ENCODE measurements at places on chromosomes 6 and 20.

GRCh38 chr6:45445749-45446549 is 68.2 kb upstream of the SUPT3H start:
- DNase-seq: no peak

DNA sequence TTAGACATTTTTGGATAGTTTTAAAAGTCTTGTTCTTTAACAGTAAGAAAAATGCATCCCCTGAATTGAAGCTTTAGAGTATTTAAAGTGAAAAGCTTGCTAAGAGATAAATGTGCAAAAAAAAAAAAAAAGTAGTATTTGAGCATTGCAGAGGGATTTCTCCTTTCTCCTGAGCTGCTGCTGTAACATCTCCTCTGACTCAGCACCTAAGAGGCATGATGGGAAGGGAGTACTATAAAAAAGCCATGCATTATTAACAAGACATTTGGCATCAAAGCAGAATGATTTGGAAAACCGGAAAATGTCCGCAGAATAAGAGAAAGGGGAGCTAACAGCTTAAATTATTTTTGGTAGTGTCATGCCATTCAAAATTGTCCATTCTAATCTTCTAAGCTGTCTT is 27.9 kb downstream of the B4GALT5 start:
- DNase-seq: no peak

DNA sequence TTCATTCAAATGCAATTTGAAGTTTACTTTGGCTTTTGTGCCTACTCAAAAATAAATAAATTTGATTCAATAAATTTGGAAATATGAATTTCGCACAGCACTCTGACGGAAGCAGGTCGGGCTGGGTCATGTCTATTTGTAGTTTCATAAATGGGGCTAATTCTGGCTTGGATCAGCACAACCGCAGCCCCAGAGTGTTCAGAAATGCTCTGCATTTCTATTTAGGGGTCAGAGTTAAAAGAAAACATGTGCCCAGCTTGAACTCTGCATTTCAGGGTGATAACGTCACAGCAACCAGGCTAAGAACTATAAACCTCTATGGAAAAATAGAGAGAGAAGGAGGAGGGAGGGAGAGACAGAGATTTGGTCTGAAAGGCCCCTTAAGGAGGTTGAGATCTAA is 480.9 kb upstream of the NOX3 start:
- DNase-seq: no peak

- DNase-seq: no peak
Observed at GRCh38 chr6:20800229-20800628, 266.0 kb downstream of the CDKAL1 start.

GRCh38 chr20:39986173-39986904 is 702.7 kb downstream of the MAFB start:
- DNase-seq: no peak

- DNase-seq: no peak
Observed at GRCh38 chr20:8073024-8073832, 53.7 kb upstream of the TMX4 start.

DNA sequence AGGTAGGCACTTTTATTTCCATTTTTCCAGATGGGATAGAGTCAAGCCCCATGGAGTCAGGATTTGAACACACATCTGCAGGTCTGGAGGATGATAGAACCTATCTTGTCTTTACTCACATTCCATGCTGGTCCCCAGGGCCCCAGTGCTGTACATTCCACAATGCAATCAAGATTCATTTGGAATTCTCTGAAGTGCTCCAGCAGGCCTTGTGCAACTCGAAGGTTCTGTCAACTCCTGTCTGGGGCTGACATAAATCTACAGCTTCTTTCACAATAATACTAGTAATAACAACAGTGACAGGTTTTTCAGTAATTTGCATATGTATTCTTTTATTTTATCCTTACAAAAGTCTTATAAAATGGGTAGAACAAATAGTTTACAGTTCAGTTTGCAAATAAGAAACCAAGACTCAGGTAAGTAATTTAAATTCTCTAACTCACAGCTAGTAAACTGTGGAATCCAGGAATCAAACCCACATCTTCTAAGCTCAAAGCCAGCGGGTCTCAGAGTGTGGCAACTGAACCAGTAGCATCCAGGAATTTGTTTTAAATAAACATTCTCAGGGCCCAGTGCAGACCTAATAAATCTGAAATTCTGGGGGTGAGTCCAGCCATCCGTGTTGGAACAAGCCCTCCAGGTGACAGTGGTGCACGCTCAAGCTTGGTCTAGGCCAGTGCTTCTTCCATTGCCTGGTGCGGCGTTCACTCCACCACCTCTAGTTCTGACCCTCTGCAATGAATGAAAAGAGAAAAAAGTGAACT is 137.0 kb upstream of the TNFAIP3 start:
- no peak for DNase-seq

- DNase-seq: no peak
Observed at GRCh38 chr6:75363304-75363703, 78.7 kb upstream of the TMEM30A start.

- DNase-seq: no peak
Observed at GRCh38 chr6:78910010-78910409, 42.7 kb downstream of the IRAK1BP1 start.

DNA sequence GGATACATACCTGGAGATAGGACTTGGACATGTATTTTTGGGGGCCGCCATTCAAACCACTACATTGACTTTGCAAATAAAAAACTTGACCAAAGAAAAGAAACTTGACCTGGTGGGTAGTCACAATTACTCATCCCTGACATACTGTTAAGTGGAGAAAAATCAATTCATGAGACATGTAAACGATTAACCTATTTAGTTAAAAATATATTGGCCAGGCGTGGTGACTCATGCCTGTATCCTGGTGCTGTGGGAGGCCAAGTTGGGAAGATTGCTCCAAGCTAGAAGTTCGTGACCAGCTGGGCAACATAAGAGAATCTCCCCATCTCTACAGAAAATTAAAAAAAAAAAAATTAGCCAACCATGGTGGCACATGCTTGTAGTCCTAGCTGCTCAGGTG is 2.5 kb upstream of the SRSF12 start:
- no peak for DNase-seq

- DNase-seq: no peak
Observed at GRCh38 chr20:21548390-21549035, 34.6 kb upstream of the NKX2-2 start.

- no peak for DNase-seq
Observed at GRCh38 chr6:73342174-73342573, 11.9 kb downstream of the DPPA5 start.

GRCh38 chr6:15387118-15387517 is 141.2 kb downstream of the JARID2 start:
- no peak for DNase-seq

DNA sequence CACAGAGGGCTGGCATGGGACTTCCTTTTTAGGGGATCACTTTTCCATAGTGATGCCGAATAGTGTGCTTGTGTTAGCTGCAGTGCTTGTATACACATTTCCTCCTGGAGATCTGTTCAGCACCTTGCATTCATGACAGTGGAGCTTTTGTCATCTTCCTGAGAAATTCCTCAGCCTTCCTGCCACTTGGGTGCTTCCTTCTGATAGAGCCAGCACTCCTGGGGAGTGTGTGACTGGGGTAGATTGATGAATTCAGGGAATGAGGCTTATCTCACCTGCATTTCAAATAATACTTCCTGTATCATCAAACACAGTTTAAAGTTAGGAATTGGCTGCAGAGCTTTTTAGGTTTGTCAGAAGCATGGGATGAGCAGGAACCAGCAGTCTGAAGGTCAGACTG is 48.8 kb upstream of the SCGN start:
- DNase-seq: no peak

DNA sequence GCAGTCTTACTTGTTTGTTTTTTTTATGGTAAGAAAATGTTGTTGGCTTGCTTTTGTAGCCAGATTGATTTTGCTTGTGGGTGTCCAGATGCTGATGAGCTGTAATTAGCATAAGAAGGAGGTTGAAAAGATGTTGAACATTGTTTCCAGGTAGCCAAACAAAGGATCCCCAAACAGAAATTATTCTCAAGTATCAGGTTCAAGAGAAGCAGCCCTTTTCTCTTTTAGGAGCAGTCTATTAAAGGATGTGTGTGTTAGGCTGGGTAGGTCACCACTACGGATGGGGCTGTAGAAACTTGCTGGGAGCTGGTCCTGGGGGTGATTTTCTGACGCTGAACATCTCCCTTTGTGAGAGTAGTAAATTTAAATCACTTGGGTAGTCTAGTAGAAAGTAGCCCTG is 86.9 kb upstream of the VSTM2L start:
- DNase-seq: no peak

GRCh38 chr6:52089758-52090348 is 2.4 kb upstream of the PKHD1 start:
- DNase-seq: no peak

GRCh38 chr6:10310826-10311225 is 104.0 kb downstream of the TFAP2A start:
- DNase-seq: no peak

- no peak for DNase-seq
Observed at GRCh38 chr6:41671376-41671775, 33.1 kb downstream of the MDFI start.

DNA sequence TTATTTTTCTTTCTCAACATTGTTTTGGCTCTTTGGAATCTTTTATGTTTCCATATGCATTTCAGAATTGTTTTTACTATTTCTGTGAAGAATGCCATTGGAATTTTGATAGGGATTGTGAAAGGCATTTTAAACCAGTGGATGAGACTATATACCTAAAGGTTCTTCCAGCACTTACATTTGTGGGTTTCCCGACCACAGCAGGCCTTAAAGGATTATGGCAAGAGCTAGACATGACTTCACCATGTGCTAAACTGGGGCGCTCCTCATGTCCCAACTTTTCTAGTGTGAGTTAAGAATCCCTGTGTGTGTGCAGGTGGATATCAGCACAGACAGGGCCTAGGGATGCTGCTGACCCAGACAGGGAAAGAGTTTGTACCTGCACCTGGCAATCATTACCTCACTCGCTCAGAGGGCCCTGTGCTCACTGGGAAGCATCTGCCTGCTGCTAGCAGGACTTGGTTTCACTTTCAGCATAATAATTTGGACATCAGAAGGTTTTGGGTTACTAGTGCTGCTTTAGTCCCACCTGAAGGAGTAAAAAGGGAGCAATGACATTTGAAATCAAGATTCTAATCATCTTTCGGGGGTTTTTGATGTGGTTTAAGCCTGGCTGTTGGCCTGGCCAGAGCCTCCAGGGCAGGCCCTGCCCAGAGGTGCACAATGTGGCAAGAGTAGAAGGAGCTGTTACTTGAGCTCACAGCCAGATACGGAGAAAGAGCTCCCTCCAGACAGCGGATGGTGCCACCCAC is 137.1 kb downstream of the CDC5L start:
- DNase-seq: no peak

GRCh38 chr6:109892451-109893435 is 85.4 kb upstream of the GPR6 start:
- no peak for DNase-seq

- no peak for DNase-seq
Observed at GRCh38 chr20:10249822-10250221, 31.2 kb downstream of the SNAP25 start.

DNA sequence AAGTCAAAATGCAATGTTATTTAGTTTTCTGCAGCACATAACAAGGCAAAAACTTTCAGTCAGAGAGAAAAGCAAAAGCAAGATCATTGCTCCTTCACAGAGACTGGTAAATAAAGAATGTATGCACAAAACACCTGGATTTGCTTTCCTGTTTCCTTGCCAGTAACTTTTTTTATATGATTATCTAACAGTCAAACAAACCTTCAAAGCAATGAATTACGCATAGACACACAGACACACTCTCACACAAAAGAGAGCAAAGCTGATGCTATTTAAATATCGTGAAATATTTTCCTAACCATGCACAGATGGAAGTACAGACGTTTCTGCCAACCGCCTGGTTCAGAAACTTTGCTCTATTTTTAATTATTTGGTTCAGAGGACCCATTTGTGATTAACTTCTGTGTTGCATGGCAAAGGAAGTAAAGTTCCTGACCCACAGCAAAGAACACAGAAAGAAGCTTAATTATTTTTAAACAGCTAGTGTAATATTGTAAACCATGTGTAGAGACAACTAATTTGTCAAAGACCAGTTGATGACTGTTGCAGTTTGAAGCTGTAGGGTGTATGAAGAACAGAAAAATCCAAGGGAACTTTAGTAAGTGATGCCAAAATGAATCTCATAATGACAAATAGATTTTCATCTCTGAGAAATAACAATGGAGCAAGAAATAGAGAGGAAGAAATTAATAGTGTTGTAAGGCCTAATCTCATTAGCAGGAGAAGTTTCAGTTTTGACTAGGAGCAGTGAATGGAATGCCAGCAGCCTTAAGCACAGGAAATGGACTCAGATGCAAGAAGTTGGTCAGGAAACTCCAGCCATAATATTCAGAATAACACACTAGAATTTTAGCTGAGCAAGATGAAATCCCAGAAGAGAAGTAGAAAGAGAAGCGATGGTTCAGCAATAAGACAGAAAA is 24.1 kb downstream of the ATXN1 start:
- DNase-seq: no peak

DNA sequence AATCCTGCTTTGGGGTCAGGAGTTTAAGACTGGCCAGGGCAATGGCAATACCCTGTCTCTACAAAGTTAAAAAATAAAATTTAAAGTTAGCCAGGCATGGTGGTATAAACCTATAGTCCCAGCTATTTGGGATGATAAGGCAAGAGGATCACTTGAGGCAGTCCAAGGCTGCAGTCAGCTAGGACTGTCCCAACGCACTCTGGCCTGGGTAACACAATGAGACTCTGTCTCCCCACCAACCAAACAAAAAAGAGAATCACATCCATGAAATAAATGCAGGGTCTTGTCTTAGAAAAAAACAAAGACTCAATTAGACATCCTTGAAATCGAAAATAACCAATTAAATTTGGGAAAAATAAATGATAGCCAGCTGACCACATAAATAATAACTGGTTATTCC is 88.9 kb downstream of the PHIP start:
- DNase-seq: no peak

DNA sequence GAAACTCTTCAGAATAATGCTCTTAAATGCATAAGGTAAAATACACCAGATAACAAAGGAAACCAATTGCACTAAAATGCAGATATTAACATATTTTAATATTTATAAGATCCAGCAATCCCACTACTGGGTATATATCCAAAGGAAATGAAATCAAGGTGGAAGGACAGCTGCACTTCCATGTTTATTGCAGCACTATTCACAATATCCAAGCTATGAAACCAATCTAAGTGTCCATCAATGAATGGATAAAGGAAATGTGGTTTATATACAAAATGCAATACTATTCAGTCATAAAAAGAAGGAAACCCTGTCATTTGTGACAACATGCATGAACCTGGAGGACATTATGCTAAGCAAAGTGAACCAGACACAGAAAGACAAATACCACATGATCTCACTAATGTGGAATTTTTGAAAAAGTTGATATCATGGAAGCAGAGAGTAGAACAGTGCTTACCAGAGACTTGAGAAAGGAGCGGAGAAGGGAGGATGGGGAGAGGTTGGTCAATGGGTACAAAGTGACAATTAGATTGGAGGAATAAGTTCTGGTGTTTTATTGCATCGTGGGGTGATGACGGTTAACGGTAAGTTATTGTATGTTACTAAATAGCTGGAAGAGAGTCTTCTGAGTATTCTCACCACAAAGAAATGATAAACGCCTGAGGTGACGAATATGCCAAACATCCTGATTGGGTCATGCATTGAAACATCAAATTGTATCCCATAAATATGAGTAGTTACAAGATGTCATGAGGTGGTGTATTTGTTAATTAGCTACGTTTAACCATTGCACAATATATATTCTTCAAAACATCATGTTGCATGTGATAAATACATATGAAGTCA is 37.9 kb upstream of the RNF24 start:
- no peak for DNase-seq

GRCh38 chr6:43493833-43494232 is 16.3 kb downstream of the LRRC73 start:
- no peak for DNase-seq

Data from stimulated activated CD8-positive, alpha-beta memory T cell treated with anti-CD3 and anti-CD28 coated beads, Interleukin-4, amount 100 ng/mL, for 24 hours (primary cell).